Activated CD8-positive, alpha-beta memory T cell treated with anti-CD3 and anti-CD28 coated beads, Interleukin-2, amount 10 ng/mL, durations not matched to agents 7 days and 5 days (primary cell): ENCODE measurements at places on chromosomes 7 and 10.

DNA sequence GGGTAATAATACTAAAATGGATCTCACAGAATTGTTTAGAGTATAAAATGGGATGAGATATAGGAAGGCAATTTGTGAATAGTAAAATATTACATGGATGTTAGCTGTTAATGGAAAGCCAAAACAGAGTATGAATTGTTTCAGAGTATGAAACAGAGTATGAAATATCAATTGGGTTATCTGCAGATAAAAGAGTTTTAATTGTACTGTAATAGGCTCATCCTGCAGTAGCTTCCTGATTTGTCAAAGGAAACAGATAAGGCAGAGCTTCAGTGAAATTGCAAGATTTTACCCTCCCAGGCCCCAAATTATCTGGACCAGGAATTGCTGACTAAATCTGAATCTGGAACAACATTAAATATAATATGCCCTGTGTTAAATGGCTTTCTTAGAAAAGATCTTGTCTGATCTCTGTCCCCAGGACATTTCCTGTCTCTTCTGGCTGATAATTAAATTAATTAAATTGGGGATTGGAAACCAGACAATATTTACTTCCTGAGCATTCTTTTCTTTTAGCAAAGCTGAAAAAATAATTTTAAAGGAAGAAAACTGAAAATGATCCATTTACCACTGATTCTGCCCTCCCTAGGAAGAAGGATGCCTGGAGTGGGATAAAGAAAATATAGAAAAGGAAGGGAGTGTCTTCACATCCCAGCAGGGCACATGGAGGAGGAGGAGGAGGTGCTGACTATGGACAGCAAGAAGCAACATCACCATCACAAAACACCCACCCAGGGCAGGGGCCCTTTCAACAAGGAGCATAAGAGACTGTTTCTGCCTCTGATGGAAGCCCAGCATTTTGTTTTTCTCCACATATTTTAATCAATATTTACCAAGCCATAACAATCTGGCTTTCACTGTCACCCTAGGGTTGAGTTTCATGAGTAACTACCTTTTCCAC is 18.5 kb downstream of the PTN start:
- DNase-seq = no peak

GRCh38 chr10:112720178-112720577 is 229.9 kb upstream of the TCF7L2 start:
- no peak for DNase-seq

DNA sequence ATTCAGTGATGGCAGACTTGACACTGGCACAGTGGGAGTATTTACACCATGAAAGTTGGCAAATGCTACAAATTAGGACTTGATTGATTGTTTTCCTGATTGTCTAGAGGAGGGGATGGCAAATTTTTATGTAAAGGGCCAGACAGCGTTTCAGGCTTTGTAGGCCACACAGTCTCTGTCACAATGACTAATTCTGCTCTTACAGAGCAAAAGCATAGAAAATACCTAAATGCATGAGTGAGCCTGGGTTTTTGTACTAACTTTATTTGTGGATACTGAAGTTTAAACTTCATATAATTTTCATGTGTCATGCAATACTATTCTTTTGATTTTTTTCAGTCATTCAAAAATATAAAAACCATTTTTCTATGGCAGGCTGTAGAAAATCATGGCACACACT is 9.0 kb upstream of the ARMS2 start:
- DNase-seq = no peak

GRCh38 chr10:36679554-36679953 is 445.8 kb upstream of the ANKRD30A start:
- DNase-seq = no peak

GRCh38 chr10:59865101-59865500 is 41.3 kb downstream of the CCDC6 start:
- no peak for DNase-seq

DNA sequence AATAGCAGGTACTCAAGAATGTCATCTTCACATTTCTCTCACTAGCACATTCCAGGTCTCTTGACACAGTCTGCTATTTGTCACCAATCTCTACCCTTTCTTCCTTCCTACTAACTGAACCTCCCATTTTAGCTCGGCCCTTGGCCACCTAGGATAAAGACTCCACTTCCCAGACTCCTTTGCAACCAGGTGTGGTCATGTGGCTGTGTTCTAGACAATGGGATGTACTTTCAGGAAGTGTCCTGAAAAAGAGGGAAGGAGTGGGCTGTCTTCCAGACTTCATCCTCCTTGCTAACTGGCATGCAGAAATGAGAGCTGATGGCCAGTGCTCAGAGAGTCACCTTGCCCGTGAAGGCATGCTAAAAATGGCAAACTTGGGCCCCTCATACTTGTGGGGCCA is 139.2 kb downstream of the AMPH start:
- no peak for DNase-seq

GRCh38 chr10:70715853-70716795 is 43.8 kb downstream of the ADAMTS14 start:
- DNase-seq = no peak

DNA sequence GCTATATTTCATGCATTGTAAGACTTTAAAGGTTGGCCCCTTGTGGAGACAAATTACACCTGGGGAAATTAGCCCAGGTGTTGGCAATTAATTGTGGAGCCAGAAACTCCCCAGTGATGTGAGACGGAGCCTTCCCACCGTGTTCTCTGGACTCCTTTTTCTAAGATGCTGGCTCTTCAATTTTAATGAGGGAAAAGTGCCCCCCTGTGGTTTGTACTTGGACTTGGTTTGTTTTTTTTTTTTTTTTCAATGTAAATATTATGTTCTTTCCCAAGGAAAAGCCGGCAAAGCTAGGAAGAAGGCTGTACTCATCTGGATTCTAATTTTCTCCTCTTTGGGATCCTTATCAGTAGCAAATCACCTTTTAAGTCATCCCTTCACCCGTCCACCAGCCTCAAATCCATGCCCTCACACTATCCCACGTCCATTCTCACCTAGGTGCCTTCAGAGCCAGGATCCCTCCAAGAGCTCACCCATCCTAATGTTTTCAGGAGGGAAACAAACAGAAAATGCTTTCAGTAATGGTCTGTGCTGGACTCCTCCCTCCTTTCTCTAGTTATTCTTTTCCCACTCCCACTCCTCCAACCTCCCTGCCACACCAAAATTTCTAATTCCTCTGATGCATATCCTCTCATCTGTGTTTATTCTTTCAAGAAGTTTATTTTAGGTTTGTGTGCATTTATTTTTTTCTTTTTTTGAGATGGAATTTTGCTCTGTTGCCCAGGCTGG is 20.4 kb upstream of the ST8SIA6 start:
- DNase-seq = no peak

- no peak for DNase-seq
Observed at GRCh38 chr10:130010653-130011052, 46.6 kb upstream of the EBF3 start.

DNA sequence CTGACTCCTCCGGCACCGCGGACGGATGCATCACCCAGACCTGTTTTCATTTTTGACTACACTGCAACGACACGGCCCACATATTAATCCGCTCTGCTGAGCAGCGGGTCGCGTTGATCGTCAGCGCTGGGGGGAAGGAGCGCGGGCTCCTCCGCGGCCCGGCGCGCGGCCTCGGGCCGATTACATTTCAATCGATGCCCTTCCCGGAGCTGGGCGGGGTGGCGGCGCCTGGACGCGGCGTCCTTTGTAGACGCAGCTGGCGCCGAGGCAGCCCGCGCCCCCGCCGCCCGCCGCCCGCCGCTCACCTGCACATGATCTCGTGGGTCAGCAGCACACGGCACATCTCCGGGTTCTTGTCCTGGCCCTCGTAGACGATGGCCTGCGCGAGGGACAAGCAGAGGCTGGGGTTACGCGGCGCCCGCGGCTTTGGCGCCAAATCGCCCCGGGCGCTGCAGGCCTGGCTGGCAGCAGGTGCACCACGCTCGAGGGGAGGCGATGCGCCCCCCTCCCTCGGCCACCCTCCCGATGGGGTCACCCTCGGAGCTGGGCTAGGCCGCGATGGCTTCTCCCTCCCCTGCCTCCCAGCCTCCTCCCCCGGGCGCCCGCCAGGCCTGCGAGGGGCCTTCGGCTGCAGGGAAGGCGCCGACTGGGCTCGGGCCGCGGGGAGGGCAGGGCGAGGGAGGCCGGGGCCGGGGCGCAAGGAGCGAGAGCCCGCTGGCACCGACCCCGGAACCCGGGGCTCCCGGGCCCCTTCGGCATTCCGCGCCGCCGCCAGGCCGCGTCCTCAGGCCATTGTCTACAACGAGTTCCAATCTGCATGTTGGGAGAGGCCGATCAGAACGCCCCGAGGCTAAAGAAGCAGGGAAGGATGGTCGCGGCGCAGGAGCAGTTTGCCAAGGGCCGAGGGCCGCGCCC is 5.2 kb downstream of the EBF3 start:
- DNase-seq = no peak

DNA sequence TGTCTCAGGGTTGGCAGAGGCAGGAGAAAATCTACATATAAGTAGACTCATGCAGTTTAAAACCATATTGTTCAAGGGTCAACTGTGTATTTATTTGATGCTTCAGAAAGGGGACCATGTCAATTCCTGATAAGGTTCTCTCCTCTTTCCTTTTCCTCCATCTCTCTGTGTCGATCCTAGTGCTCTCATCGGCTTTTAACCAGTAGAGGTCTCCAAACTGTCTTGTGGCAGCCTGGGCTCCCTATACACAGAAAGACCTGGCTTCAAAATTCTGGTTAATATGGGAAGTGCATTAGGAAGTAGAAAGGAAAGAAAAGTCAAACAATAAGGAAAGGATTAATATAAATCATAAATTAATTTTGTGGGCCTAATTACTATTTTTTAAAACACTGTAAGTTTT is 304.4 kb upstream of the C7orf33 start:
- no peak for DNase-seq

DNA sequence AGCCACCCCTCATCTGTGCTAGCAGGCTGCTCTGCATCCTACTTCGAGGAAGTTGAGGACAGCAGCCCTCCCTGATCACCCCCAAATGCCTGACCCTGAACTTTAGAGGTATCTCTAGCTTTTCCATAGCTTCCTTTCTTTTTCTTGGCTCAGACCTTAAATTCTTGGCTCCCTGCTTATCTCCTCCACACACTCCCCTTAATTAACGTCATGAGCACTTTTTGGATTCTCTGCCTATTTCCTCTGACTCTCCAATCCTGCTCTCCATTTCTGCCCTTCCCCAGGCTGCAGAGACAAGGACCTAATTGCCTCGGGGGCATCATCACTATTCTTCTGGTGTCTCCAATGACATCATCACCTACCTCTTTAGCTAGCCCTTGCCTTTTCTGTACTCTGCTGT is 40.8 kb upstream of the SEC61G start:
- DNase-seq = no peak

DNA sequence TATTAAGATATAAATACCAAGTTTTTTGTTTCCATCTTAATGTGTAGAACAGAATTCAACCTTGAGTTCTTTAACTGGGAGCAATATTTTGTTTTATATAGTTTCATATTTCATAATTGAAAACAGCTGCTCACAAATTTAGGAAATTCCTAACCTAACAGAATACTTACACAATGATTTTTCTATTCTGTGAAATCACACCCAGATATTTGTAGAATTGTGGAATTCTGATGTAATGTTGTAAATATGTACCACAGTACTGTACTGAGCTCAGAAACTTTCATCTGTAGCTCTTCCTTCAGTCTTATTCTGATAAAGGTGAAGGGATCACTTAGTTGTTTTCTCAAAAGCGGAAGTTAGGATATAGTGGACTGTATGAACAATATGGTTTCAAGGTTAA is 143.4 kb upstream of the GLI3 start:
- no peak for DNase-seq

DNA sequence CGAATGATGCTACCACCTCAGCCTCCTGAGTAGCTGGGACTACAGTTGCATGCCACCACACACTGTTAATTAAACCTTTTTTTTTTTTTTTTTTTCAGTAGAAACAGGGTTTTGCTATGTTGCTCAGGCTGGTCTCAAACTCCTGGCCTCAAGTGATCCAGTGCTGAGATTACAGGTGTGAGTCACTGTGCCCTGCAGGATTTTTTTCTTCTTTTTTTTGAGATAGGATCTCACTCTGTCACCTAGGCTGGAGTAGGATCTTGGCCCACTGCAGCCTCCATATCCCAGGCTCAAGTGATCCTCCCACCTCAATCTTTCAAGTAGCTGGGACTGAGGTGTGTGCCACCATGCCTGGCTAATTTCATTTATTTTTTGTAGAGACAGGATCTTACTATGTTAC is 6.4 kb downstream of the ACTA2 start:
- DNase-seq = no peak

- DNase-seq = no peak
Observed at GRCh38 chr7:90210475-90210874, 1.1 kb upstream of the STEAP2 start.

DNA sequence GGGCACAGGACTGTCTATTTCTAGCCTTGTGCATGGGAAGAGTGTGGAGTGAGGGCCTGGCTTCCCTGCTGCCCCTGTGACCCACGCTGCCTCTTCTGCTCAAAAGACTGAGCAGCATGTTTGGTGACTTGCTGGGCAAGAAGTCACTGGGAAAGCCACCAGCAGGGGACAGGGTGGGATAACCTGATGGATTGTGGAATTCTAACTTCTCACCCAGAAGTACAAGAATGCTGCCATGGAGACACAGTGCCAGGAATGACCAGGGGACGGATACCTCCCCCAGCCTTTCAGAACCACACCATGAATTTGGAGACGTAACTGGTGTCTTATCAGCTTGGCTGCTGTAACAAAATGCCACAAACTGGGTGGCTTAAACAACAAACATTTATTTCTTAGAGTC is 28.4 kb downstream of the GALNTL5 start:
- no peak for DNase-seq

DNA sequence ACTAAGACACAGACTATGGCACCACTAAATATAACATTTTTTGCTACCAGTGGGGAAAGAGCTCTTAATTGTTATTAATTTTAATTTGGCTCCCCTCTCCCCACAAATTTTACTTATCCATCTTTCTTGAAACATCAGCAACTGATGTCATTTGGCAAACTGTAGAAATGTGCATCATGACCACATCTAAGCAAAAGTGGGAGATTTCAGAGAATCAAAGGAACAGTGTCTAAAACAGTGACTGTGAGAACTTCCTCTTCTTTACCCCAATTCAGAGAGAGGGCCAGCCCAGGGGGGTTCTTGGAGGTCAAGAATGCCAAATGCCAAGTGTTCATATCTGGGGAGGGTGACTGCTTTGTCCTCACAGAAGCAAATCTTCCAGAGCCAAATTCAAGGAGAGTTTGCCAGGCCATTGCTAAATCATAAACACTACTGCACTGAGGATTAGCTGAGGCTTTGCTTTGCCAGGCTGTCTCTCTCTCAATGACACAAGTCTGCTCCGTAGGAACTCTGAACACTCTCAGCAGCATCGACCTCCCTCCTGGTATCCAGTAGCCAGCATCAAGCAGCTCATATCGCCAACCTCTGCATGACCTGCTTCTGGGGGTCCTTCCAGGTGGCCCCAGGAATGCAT is 65.6 kb downstream of the ITIH5 start:
- no peak for DNase-seq
